Amniotic epithelial cell (primary cell): ENCODE measurements at places on chromosomes 16 and 17.

GRCh38 chr17:77247048-77247541, 106.3 kb downstream of the SEC14L1 start:
- peak; percentile 41 for DNase-seq

GRCh38 chr17:41792845-41793783, 6.6 kb upstream of the JUP start:
- DNase-seq: peak; percentile 92

DNA sequence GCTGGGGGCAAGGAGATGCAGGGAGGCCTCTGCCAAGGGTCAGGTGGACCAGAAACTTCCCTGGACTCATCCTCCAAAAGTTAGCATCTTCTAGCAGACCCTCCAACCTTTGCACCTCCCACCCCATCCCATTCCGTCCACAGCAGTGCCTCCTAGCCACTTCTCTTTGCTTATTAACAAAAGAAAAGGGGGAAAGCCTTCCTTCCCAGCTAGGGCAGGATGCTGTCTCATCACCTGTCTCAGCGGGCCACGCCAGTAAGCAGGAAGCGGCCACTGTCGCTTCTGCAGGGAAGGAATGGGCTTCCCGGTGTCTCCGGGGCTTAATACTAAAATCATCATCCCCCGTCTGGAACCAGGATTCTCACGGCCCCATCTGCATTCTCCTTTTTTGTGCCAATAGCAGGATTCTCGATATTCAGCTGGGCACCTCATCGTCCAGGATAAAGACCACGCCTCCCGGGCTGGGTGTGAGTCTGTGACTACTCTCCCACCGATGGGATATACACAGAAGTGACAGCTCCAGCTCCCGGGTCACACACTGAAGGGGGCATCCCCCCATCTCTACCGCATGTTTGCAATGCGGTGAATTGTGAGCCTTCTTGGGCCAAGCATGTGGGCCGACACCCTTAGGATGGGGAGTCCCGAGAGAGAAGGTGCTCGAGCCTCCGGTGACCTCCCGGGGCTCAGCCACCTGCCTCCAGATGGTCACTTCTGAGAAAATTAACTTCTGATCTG, 15.5 kb upstream of the RBFOX3 start:
- DNase-seq: no peak

- no peak for DNase-seq
Measured at GRCh38 chr16:28875134-28876018, 2.9 kb upstream of the ATP2A1 start.

- DNase-seq: no peak
Measured at GRCh38 chr16:2086812-2087747, 39.3 kb downstream of the TSC2 start.

- DNase-seq: peak; percentile 44
Measured at GRCh38 chr17:75774991-75775668, 9.5 kb upstream of the UNK start.

- no peak for DNase-seq
Measured at GRCh38 chr16:7912132-7912531, 579.5 kb downstream of the RBFOX1 start.

GRCh38 chr17:81422776-81423697, 27.8 kb downstream of the BAHCC1 start:
- DNase-seq: peak; percentile 92

DNA sequence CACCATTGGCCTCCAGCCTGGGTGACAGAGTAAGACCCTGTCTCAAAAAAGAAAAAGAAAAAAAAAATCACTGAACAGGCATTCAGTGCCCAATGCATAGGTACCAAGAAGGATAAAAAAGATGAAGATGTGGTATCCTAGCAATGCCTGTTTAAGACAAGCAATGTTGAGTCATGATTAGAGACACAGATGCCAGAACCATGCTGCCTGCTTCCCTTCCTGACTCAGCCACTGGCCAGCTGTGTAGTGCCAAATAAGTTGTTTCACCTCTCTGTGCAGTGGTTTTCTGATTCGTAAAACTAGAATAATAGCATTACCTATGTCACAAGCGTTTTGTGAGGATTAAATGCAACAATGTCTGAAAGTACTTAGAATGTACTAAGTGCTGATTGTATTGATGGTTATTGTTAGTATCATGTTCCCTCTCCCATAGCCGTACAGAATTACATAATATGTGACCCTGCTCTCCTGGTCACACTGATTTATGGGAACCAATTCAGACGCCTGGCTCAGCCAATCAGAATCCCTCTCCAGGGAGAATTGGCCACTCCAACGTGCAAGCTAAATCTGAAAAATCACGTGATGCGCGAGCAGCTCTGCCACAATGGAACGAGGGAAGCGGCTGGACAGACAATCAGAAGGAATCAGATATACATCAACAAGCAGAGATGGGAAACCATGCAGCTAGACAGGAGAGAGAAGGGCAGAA, 241.9 kb downstream of the SLC39A11 start:
- DNase-seq: peak; percentile 62

DNA sequence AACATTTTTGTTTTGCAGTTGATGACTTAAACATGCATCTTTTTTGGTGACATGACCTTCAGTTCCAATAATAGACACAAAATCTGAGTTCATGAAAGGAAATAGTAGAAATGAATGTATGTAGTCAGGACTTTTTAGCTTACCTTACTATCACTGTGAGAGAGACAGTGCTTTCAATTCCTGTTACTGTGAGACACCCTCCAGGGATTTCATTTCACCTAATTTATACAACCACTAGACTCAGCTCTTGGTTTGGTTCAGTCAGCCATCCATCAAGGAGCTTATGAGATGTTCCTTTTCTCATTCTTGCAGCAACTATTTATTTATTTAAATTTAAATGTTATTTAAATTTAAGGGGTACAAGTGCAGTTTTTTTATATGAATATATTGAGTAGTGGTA, 77.9 kb downstream of the MAP2K4 start:
- no peak for DNase-seq

- DNase-seq: peak; percentile 90
Measured at GRCh38 chr17:78258323-78259191, 27.1 kb downstream of the TMEM235 start.

GRCh38 chr17:51912939-51913338, 245.6 kb downstream of the CA10 start:
- no peak for DNase-seq

DNA sequence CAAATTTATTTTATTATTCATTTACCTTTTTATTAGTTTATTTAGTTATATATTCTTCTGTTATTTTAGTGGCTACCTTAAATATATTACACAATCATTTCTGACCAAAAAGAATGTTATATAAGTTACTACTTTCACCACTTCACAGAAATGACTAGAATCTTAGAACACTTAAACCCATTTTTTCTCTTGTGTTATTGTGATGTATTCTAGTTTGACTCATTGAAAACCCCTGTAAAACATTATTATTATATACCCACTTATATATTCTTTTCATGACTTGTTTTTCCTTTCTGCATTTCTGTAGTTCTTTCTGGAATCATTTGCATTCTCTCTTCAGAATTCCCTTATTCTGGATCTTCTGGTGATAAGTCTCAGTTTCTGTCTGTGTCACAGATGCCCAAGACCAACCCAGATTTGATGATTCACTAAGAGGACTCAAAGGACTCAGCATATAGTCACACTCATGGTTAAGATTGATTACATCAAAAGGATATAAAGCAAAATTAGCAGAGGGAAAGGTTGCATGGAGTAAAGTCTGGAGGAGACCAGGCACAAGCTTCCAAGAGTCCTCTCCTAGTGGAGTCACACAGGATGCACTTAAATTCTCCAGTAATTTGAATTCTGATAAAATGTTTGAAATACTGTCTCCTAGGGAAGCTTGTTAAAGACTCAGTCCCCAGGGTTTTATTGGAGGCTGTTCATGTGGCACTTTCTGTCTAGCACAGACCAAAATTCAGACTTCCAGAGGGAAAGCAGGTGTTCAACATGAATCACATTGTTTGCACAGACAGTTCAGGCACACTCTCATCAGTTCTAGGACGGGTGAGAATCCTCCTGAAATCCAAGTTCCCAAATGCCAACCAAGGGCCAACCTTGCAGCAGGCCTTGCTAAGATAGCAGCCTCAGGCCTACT, 7.7 kb downstream of the GINS3 start:
- no peak for DNase-seq
